Right ventricle myocardium inferior (tissue), 1 donor: ENCODE measurements at places on chromosomes 12 and 14. TPM values are rescaled to one million over a fixed set of nuclear protein-coding genes. Genes with fewer than 3 reads are reported as not detected.

The ACOT6 gene
- not detected for total RNA-seq

DNA sequence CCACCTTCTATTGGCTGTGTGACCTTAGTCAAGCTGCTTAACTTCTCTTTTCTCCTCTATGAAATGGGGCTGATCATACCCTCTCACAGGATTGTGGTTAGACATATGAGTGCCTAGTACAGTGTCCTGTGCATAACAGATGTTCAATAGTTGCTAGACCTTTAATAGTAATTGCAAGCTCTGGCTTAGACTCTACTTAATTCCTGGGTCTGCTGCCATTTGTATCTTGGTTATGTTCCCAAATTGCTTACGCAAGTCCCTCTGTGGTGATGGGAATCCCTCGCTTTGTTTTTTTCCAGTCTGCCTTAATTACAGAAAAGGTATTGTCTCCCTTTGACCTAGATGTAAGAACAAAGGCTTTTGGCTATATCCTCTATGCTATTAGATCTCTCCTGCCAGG is 15.1 kb downstream of the SUDS3 start:
- DNase-seq = no peak

- no peak for DNase-seq
These were observed 84.5 kb upstream of the CDKN3 start for GRCh38 chr14:54312166-54312801.

GRCh38 chr12:96520767-96521166 is 31.4 kb downstream of the CFAP54 start:
- DNase-seq = no peak

GRCh38 chr14:38883127-38883526 is 219.9 kb downstream of the SEC23A start:
- no peak for DNase-seq
